ENCODE measurements at places on chromosomes 3 and 15.
A peak's percentile ranks its signal among the peaks of the same experiment; 100 is the strongest.

- DNase-seq: no peak
These were observed 11.6 kb upstream of the NRROS start for GRCh38 chr3:196627918-196628231.

- DNase-seq: no peak
These were observed 90.0 kb upstream of the ICE2 start for GRCh38 chr15:60568914-60569391.

DNA sequence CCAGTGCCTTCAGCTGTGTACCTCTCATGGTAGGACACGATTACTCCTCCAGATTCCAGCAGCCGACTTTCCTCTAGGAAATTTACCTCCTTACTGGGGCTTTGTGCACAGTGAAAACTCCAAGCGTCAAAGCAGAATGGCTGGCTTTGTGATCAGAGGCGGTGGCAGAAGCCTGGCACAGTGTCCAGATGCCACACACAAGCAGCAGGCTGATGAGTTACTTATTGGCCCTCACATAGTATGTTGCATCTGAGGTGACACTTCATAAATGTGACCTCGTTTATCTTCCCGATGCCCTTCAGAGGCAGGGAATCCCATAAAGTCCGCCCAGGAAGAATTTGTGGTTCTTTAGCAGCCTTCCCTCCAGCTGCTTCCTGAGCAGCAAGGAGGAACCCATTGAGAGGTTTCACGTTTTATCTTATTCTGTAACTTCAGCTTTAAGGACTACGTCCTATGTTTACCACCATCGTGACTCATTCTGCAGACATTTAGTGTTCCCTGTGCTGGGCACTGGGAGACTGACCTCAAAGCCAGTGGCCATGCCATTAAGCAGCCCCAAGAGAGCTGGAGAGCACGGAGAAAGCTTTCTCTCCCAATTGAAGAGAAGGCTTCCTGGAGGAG is 107.1 kb upstream of the C15orf61 start:
- no peak for DNase-seq

GRCh38 chr3:174505266-174505665 is 353.9 kb upstream of the NAALADL2 start:
- DNase-seq: no peak

DNA sequence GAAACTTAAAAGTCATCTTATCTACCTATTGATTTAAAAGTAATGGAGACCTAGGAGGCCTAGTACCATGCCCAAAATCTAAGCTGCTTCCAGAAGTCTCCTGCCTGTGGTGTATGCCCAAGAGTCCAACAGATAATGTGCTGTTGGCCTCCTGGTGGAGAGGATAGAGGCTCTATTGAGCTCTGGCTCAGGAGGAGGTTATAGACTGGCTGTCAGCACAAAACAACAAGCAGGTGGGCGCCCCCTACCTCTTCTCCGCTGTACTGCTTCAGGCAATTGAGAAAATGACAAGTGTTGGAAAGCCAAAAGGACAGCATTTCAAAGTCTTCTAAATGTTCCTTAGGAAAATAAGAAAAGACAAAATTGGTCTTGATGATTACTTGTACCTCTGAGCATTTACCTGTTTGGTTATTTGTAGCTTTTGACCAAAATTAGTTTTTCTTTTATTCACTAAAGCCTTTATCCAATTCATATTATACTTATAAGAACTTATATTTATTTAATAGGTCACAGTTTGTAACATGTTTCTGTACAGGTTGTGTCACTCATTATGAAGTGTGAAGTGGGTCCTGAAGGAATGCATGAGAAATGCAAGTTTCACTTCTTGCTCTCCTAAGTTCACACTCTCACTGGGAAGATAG is 17.2 kb upstream of the GNB5 start:
- peak; percentile 58 for DNase-seq

- DNase-seq: peak; percentile 72
These were observed at the start of gene SOX14 for GRCh38 chr3:137764001-137764433. Gene SOX14 (plus strand): TSS chr3:137764315. CDS start chr3:137764785, 470 bp downstream.

DNA sequence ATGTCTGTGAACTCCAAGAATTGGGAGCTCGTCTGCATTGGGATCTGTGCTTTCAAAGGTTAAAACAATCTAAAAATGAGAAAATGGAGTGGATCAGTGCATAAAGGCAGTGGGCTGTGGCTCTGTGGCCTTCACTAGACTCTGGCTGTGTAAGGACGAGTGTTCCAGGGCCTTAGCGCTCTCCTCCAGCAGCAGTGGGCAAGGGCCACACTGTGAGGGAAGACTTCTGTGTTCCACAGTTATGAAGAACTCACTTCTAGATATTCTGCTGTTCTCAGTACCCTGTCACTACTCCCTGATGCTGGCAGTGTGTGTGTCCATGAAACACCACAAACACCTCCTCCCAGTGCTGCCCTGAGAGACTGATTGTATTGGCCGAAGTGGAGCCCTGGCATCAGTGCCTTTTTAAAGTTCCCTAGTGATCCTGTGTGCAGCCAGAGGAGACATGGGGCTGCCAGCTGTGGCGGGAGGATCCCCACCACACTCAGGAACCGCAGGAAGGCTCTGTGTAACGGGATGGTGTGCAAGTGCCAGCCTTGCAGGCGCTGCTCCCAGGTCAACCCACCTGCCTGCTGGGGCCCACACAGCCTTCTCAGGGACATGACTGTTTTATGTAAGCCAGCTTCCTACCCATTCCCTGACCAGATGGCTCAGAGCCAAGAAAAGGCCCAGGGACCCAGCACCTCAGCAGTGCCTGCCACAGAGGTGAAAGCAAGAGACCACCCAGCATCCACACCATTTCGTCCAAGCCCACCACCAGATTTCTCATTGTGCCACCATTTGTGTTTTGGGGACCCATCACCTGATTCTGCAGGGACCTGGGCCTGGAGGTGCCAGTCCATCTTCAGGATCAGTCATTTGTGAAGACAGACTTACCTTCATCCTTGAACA is 40.4 kb downstream of the ABTB1 start:
- no peak for DNase-seq

GRCh38 chr3:117798221-117798620 is 1088.6 kb downstream of the TUSC7 start:
- DNase-seq: no peak

- DNase-seq: peak; percentile 90
These were observed at the start of gene TASOR for GRCh38 chr3:56683122-56683817. Gene TASOR (minus strand): TSS chr3:56683265. CDS start chr3:56683006, 259 bp downstream.

DNA sequence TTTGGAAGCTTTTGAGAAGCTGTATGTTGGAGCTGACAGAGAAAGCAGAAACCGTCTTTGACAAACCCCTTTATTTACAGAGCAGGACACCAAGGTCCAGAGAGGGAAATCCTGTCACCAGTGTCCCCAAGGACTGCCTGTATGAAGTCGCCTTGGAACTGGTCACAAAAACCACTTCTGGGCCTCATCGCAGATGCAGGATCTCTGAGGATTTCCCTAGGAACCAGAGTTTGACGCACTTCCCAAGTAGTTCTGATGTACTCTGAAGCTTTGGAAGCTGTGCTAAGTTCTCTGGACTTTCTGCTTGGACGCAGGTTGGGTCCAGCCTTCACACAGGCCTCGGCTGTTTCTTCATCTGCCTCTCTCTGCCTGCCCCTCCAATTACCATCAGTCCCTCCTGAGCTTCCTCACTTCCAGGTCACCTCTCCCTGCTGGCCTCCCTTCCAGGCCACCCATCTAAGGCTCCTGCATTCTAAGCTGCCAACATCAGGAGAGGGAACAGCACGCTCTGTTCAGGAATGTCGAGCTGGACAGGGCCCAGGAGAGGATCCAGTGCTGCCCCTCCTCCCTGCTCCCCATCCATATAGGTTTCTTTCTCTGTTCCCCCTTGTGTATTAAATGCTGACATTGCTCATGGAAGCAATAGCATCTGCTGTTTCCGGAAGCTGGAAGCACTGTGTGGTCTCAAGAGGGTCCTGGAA is 270.8 kb downstream of the OPA1 start:
- DNase-seq: no peak

DNA sequence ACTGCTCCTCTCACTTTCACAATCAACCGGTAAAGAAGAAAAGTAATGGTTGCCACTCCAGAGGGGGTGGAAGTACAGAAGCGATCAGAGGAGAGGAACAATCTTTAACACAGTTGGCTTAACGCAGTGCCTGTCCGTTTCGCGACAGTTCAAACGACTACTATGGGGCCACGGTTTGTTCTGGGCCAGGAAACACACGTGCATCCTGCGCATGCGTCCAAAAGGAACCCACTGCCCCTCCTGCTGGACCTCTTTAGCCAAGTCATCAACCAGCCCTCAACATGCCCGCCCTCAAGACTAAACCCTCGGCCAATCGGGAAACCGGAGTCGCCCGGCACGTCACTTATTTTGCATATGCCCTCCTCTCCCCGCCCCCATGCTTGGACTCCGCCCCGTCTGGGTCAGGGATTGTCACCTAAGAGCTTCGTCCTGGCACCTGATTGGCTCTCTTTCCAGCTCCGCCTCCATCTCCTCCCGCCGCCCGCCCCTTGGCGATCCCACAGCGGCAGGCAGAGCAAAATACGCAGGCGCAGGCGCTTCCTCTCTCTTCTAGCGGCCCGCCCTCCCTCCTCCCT is 345 bp upstream of the CDV3 start:
- DNase-seq: peak; percentile 100

GRCh38 chr3:74537164-74537563 is 77.3 kb downstream of the CNTN3 start:
- no peak for DNase-seq

GRCh38 chr3:153051427-153052095 is 110.5 kb upstream of the RAP2B start:
- DNase-seq: no peak

GRCh38 chr15:63933522-63933921 is 99.8 kb upstream of the HERC1 start:
- no peak for DNase-seq

GRCh38 chr3:127050733-127051132 is 67.8 kb downstream of the PLXNA1 start:
- peak; percentile 41 for DNase-seq

DNA sequence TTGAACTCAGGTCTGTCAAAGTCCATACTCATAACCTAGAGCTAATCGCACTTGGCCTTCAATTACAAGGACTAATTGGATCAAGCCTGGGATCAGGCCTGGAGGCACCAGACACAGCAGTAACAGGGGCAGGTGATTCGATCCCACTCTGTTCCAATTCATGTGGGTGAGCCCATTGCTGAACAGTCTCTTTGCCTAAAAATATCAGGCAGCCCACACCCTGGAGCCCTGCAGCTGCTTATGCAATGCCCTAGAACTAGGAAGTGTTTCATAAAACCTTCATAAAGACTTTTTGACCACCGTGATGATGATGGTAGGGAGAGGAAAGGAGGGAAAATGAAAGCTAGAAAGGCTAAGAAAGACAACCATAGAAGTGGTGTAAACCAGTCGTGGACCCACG is 47.8 kb upstream of the NEO1 start:
- no peak for DNase-seq

DNA sequence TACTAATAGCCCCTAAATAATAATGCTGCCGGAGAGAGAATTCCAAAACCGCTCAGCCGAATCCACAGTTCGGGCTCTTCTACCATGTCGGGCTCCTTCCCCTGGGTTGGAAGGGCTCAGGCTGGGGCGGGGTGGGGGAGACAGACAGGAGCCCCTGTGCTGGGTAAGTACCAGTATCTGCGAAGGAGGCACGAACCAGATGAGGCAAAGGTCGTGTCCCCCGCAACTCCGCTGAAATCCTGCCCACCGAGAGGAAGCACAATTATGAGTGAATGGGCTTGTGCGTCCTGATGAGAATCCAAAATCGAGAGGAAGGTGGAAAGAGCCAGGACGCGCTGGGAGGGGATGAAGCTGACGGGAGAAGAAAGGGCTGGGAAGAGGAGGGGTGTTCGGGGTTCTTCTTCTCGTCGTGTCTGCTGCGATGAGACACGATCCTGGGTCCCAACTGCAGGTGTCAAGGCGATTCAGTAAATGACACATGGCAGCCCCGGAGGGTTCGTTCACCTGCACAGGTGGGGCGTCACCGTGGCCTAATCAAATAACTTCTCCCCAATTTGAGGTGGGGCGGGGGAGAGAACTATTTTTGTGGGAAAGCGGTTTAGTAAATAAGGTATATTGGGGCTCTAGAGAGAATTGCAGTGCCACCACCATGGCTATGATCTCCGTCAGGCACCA is 707 bp upstream of the FAM81A start:
- DNase-seq: no peak

DNA sequence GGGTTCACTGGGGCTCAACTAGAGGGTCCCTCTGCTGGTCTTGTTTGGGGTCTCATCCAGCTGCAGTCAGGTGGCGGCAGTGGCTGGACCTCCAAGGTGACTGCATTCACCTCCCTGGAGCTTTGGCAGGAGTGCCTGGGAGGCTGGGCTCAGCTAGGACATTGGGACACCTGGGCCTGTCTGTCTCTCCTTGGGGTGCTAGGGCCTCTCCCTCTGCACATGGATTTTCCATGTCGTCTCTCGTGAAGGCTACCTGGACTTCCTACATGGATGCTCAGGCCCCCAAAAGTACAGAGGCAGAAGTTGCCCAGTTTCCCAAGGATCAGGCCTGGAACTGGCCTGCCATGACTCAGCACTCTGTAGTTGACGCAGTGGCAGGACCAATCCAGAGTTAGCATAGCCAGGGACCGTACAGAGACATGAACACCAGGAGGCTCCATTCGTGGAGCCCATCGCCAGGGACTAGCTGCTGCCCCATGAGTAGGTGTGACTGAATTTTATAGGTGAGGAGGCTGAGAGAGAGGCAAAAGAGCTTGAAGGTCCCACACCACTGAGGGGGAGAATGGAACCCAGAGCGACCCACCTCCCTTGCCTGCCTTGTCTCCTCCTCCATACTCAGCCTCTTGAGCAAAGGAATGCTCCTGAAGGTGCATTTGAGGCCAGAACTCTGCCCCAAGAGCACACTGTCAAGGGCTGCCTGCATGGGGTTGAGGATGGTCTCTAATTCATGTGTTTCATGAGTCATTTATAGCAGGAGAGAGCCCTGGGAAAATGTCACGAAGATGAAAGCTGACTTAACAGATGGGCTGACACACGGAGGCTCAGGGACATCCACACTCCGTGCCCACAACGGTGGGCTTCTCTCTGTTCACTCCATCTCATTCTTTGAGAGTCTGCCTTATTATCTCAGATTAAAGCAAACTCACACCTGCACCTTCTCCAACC is 13.0 kb upstream of the ALDH1A3 start:
- DNase-seq: no peak

- no peak for DNase-seq
These were observed 41.6 kb upstream of the STRIT1 start for GRCh38 chr3:155334914-155335723.

DNA sequence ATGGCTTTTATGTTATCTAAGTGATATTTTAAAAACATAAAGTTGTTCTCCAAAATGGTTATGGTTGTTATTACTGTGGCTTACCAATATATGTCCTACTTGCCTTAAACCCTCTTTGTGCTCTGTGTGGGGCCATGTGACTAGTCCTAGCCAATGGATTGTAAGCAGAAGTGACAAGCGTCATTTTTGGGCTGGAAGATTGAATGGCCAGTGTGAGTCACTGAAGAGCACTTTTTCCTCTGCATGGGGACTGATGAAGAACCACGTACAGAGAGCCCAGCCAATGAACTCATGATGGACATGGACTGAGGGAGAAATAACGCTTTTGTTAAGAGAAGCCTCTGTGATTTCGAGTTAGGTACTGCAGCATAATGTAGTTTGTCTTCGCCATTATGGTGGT is 332.7 kb downstream of the EDEM1 start:
- no peak for DNase-seq

DNA sequence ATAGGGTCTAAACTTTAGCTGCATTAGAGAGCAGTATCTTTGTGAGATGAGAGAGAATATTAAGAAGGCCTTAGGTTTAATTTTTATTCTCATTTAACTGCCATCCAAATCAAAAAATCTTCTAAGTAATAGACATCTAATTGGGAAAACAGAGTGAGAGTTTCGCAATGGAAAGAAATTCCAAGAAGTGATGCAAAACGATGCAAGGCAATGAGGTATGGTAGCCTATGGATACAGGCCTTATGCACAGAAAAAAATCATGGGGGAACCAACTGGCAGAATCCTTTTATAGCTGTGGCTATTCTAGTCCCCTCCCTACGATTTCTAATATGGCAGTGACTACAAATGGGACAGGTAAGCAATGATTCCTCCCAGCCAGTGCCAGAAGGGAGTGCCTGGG is 225.9 kb downstream of the GREM1 start:
- no peak for DNase-seq

All from lower lobe of right lung (tissue), 2 donors.